Activated T-helper 1 cell treated with anti-CD3 and anti-CD28 coated beads, Interleukin-2, amount 50 U/mL, for 16 hours (primary cell): ENCODE measurements at places on chromosomes 3 and 15.

DNA sequence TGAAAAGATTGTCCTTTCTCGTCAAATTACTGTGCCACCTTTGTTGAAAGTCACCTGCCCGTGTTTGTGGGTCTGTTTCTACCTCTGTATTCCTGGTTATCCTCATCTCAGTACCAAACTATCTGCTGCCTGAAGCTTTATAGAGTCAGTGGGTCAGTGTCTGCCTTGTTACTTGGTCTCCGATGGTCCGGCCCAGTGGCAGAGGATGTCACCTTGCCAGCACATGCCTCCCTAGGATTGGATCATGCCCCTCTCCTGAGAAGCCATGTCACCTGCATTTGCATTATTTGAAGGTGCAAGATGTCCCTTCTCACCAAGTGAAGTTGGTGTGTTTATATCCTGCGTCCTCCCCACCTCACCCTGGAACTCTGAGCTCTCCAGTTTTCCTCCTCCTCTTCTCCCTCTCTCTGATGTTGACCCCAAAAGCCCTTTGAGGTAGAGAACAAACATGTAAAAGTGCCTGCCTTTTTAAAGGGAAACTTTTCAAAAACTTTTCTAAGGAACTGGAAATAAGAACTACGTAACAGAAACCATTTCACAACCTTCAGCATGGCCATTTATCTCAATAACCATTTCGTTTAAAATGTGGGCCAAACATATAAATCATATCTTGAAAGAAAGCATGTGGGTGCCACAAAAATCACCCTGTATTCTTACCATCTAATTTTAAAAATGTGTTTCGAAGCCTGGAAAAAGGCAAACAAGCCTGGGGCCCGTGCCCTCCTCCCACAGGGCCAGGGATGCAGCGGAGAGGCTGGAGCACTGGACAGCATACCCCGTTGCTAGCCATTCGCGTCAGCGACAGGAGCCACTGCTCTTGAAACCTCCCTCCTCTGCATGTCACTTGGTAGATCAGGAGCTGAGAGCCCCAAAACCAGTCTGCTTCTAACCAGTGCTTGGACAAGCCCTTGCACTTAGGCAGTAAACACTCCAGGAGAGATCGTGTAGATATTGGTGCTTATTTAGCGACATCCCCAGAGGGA is 102.1 kb downstream of the VGLL4 start:
- DNase-seq: no peak

- no peak for DNase-seq
These were observed 1.3 kb upstream of the CCDC12 start for GRCh38 chr3:46977811-46978195.

GRCh38 chr15:71151081-71151480 is 35.8 kb downstream of the THSD4 start:
- DNase-seq: no peak

DNA sequence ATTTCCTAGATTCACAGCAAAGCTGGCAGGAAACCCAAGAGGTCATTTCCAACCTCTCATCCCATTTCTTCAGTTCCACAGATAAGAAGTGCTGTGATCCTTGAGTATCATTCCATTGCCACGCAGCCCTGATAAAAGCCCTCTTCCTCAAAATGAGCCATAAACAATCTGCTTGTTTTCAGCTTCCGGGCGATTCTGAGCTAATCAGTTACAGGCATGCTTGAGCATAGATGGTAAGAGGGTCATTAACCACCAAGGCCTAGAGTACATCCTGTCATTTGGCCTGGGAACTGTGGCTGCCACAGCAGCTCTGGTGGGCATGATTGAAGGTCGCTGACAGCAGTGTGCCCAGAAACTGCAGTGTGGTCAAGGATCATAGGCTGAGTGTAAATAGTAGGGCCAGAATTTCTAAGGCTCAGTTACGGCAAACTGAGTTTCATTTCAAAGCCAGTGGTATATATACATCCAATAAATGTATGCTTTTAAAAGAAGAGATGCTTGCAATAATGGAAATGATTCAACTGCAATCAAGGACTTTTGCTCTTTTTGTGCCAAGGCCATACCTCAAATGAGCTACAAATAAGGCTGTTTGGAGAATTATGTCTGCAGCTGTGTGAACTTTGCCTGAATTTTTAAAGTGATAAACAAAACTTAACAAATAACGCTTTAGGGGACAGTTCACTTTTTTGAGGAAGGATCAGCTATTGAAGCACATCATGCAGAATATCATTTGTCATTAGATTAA is 47.3 kb downstream of the P3H2 start:
- no peak for DNase-seq
